ELF-1 (cell line): ENCODE measurements at places on chromosomes 3 and 15.
A peak's percentile ranks its signal among the peaks of the same experiment; 100 is the strongest.

- DNase-seq = no peak
These were observed 120.1 kb downstream of the LRRN1 start for GRCh38 chr3:3919316-3919715.

- DNase-seq = peak; percentile 92
These were observed 32.9 kb downstream of the GJD2 start for GRCh38 chr15:34721802-34722438.

DNA sequence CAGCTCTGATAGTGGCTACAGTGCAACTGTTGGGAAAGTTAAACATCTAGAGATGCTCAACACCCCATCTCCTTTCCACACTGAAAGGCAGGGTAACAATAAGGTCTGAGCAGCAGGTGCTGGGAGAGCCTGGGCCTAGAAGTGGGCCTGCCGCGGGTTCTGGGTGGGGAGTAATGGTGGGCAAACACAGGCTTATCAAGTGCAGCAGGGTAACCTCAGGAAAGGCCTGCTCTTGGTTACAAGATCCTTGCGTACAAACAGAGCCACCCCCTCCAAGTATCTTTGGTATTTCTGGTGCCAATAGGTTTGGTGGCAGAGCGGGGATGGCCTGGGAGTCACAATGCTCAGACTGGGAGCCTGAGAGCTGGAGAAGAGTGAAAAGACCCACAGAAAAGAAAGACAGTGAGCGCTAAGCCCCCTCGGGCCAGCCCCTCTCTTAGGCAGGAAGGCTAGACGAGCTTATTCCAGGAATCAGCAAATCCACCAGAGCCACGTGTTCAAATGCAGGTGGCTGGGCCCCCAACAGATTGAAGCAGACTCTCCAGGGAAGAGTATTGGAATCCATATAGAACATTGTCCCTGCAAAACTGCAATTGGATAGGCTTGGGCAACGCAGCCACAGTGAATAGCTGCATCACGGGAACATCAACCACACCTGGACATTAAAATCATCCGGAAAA is 2.7 kb downstream of the IQSEC1 start:
- no peak for DNase-seq

GRCh38 chr3:32876920-32877319 is 59.1 kb downstream of the TRIM71 start:
- DNase-seq = no peak

- no peak for DNase-seq
These were observed 223.6 kb upstream of the TLE3 start for GRCh38 chr15:70321172-70321819.

- DNase-seq = peak; percentile 67
These were observed 731 bp downstream of the ZNF710 start for GRCh38 chr15:90001683-90002427.

DNA sequence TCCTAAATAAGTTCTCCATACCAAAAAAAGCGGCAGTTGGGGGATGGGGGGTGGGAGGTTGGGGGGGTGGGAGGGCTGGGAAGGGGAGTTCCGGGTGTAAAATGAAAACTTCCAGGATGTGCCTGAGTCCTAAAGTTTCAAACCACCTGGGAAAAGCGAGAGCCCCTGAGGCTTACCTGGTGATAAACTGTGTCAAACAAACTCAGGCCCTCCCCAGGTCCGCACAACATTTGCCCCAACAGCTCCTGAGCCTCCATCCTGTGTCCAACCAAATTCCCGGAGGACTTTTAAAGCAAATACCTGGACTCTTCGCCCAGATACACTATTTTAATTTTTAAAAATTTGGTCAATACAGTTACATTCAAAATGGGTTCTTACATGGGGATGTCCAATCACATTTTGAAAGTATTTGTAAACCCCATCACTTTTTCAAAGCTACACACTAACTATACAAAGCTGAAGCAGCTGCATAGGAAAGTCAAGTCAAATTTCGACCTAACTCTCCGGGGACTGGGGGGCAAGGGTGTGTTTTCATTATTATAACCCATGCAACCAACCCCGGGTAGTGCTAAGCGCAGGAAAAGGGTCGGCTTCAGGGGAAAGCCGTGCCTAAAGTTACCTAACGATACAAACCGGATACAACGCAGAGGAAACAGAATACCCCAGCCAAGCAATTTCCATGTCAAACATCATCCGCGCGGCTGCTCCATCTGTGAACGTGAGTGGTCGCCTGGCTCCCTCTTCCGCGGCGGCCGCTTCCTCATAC is 685 bp upstream of the FOXB1 start:
- no peak for DNase-seq

DNA sequence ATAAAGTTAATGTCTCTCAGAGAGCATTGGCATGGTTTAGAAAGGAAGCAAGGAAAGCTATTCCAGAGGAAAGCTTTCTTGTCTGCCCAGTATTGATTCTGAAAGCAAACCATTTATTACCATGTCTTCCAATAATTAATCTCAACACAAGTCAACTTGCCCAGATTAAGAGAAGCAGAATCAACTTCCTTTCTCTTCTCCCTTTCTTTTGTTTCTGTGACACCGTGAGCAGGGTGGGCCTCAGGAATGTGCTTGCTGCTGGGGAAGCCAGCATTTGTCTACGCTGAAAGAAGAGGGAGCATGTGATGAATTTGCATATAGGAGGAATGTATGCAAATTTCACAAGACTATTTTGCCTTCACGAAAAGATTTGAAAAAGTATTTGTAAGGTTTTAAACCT is 368.6 kb upstream of the ROPN1 start:
- peak; percentile 70 for DNase-seq

GRCh38 chr15:95565016-95565600 is 765.4 kb upstream of the NR2F2 start:
- no peak for DNase-seq

- DNase-seq = no peak
These were observed 873.9 kb downstream of the MCTP2 start for GRCh38 chr15:95105229-95105628.

DNA sequence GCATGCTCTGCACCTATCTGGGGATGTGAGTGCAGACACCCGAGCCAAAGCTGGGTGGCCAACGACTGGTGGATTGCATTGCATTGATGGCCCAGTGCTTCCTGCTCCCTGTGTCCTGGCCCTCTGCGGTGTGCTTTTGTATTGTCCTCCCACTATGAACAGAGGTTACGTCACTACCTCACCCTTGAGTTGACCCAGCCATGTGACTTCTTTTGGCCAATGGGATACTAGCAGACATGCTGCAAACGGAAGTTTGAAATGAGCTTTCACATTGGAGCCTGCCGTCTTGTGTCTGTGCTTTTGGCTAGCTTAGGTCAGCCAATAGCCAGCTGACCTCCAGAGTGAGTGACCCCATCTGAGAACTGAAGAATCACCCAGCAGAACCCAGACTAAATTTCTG is 15.3 kb upstream of the TBC1D21 start:
- DNase-seq = no peak

DNA sequence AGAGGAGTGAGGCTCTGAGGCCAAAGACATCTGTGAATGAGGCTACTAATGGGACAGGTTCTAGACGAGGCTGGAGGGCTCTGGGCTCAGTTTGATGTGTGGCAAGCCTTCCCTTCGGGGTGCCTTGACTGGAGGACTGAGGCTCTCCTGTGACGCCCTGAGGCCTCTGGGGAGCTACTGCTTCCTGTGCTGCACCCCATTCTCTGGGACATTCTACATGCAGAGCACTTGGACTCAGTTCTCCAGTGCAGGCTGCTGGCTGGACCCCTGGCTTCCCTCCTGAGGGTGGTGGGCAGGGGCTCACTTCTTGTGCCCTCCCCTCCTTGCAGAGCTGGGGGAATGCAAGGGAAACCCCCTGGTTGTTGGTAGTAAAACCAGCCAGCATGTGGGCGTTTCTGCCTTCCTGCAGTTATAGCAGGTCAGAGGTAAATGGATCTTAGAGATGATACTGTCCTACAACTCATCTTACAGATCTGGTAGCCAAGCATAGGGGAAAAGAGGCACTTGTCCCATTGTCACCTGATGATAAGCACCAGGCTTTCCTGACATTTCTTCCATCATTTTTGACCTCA is 133.3 kb downstream of the CHDH start:
- DNase-seq = no peak

DNA sequence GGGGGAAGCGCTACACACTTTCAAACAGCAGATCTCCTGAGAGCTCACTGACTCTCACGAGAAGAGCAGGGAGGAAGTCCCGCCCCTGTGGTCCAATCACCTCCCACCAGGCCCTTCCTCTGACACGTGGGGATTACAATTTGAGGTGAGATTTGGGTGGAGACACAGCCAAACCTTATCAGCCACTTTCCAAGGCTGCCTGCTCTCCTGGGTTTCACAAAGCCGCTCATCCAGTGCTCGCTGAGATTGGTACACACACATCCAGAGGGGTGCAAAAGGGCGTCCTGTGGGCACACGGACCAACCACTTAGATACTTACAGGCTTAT is 23.1 kb downstream of the XXYLT1 start:
- no peak for DNase-seq

DNA sequence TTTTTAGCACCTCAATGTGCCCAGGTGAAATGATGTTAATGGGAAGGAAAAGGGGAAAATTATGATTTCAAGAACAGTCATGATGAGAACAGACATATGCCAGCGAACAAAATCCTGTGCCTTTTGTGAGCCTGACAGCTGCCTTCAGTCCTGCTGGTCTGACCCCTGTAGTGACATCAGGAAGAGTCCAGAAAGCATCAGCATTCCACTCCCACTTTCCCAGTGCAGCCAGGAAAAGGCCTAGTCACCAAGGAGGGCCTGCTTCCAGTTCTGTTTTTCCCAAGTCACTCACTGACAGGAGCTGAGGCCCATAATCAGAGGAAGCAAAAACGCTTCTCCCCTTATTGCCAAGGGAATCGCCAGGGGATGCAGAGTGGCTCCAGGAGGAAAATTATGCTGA is 218.4 kb downstream of the ABHD5 start:
- DNase-seq = no peak

DNA sequence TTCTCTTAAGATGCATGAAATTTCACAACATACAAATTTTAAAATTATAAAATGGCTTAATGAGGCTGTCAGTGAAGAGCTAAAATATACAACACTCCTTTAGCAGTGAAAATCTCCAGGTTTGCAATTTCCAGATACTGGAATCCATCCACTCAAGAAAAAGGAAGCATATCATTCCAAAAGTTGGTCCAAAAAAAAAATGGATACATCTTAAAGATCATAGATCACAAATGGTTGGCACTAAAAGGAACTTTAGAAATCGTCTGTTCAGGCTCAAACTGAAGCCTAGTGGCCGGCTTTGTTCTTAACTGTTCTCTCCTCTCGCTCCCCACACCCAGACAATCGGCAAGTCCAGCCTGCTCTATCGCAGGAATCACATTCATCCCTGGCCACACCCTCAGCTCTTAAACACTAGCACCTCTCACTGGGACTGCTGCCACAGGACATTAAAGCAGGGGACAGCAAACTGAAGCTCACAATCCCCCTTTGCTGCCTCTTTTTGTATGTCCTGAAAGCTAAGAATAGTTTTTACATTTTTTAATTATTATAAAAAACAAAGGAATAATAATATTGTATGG is 130.3 kb upstream of the CDIN1 start:
- peak; percentile 73 for DNase-seq

GRCh38 chr15:49309889-49310288 is 113.2 kb upstream of the FGF7 start:
- no peak for DNase-seq

DNA sequence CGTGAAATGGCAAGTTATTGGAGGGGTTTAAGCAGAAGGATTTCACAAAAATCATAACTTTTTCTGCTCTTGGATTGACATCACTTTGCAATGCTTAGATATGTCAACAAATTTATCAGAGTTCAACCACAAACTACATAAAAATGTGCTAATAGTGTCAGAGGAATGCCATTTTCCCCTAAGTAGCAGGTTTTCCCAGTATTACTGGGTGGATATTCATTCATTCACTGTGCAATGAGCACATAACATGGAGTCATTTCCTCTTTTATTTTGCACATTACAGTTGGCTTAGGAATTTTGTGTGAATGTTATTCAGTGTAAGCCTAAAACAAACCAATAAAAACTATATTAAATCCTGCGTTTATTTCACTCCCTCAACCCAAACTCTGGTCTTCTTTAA is 537.3 kb upstream of the MCTP2 start:
- DNase-seq = no peak

GRCh38 chr3:140449413-140450256 is 228.2 kb upstream of the TRIM42 start:
- DNase-seq = no peak

- DNase-seq = peak; percentile 91
These were observed 26.2 kb upstream of the LRTM1 start for GRCh38 chr3:54954022-54954421.

DNA sequence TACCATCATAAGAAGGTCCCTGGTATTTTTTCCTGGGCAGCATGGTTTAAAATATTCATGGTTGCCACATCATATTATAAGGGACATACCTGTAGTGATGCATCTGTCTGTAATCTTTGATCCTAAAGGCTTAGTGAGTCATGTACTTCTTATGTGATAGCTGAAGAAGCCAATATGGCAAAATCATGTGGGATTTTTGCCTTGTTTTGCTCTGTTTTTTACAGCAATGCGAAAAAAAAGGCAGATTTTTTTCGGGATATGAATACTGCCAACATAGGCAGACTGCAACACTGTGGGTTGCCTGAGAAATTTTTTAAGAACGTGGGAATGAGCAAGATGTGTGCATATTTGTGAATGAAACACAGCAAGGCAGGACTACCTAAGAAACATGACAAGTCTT is 11.3 kb upstream of the PYGO1 start:
- DNase-seq = no peak

DNA sequence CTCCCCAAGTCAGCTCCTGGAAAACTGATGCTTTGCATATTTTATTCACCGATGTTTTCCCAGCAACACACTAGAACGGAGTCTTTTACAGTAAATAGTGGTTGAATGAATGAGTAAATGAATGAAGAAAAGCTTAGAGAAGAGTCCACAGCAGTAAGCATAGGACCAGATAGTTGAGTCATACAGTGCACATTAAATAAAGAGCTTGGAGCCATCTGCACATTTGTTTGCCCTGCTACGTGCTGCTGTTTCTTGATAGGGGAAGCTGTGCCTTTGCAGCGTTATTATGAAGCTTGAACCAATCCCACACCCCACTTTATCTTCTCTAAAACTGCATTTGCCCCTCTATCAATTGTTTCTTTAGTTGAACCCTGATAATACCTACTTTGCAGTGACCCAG is 1.2 kb downstream of the FAM98B start:
- DNase-seq = no peak

- DNase-seq = peak; percentile 73
These were observed 35.9 kb downstream of the SAXO2 start for GRCh38 chr15:82298520-82298919.

DNA sequence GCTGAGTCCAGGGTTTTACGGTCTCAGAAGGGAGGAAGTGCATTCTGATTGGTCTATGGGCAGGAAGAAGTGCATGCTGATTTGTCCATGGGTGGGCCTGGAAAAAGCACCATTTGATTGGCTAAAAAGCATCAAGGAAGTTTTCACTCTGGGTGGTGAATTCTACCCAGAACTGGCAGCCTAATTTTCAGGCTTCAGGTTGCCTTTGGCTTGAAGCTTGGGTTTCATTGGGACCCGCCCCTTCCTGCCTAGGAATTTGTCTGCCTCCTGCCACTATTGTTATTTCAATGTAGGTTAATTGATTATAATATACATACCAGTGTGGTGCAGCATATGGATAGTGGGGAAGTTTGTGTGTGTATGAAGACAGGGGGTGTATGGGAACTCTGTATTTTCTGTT is 1355.9 kb downstream of the SI start:
- peak; percentile 60 for DNase-seq
